Stimulated activated CD4-positive, alpha-beta T cell treated with anti-CD3 and anti-CD28 coated beads, Interleukin-1b, Interleukin-23, amount 100 ng/mL, for 1 hour (primary cell): ENCODE measurements at places on chromosomes 6 and 20.
A peak's percentile ranks its signal among the peaks of the same experiment; 100 is the strongest.

GRCh38 chr6:5771759-5772390, 234.8 kb downstream of the NRN1 start:
- DNase-seq: no peak

- DNase-seq: no peak
These were observed 55.9 kb upstream of the SNX9 start for GRCh38 chr6:157766901-157767774.

DNA sequence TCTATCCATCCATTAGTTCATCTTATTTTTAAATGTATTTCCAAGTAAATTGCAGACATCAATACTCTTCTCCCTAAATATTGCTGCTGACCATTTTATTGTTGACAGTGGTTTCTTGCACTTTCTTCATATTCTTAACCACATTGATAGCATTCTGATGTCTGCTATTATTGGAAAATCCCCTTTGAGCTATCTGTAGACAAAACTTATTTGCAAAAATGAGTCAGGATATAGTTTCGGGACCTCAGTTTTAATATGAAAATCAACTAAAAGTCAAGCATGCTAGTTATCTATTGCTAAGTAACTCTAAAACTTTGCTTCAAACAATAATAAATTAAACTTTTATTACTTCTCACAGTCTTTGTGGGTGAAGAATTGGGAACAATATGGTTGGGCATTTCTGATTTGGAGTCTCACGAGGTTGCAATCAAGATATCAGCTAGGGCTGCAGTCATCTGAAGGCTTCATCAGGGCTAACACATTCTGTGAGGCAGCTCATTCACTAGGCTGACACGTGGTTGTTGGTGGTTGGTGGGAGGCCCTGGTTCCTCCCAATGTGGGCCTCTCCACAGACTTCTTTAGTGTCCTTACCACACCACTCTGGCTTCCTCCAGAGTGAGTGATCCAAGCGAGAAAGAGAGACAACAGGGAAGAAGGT, 32.7 kb downstream of the CD109 start:
- no peak for DNase-seq

GRCh38 chr20:39910536-39910935, 778.5 kb downstream of the MAFB start:
- DNase-seq: no peak

DNA sequence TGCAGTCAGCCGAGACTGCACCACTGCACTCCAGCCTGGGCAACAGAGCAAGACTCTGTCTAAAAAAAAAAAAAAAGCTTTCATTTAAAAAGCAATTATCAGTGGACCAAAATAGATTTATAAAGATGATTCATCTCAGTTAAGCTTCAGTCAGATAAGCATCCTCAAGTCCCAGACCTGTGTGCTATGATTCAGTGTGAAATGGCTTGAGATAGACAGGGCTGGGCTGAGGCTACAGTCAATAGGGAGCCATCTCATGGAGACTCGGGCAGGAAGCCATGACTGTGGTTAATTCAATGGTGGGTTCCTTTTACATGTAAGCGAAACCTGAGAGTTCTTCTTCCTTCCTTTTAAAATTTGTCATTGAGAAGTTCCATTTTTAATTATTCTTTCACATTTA, 276.0 kb downstream of the TFAP2A start:
- DNase-seq: no peak

GRCh38 chr20:46857061-46857831, 37.4 kb upstream of the EYA2 start:
- no peak for DNase-seq

DNA sequence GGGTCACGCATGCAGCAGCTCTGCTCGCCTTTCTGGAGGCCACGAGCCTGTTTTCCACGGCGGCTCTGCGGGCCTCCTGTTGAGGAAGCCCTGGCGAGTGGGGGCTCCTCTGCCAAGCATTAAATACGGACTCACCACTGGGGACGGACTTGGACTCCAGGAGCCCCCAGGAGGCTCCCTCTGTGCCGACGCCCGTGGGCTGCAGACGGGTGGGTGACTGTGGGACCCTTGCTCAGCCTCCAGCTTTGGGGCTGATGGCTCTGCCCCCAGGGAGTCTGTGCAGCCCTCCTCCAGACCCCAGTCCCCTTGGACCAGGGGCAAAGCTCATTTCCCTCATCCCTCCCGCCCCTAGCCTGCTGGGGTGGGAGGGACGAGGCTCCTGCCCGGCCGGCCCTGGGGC, 236.2 kb downstream of the TAF4 start:
- DNase-seq: no peak

GRCh38 chr20:37991157-37991866, 41.9 kb downstream of the TTI1 start:
- no peak for DNase-seq

GRCh38 chr6:122265755-122266154, 133.7 kb upstream of the HSF2 start:
- no peak for DNase-seq

DNA sequence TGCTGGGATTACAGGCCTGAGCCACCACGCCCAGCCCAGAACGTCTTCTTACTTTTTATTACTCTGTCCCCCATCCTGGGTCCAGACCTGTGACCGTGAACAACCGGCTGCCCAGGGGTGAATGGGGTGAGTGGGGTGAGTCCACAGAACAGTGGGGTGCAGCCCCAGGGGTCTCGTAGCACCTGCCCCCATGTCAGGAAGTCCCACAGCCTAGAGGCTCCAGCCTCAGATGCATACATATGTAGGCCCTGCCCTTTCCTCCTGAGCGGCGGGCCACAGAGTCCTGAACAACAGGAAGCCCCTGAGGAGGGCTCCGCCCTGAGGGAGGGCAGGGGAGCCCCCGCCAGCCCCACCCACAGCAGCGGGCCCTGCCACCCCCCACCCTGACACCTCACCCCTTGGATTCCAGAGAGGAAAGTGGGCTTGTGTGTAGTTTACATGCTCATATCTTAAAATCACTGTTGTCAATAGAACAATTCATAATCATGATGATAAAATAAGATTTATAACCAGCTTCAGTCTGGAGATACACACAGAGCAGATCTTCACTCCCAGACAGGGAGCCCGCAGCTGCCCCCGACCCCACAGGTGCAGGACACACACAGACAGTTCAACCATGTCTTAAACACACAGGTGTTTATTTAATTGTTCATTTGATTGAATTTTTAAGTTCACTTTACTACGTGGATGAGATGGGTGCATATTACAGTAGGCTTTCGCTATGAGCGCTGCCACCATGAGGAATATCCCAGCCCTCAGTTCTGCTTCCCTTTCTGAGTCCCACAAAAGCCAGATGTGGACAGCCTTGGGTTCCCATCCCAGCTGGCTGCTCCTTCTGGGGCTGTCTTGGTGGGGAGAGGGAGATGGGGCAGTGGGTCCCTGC, 12.4 kb upstream of the GMEB2 start:
- DNase-seq: peak; percentile 54

- peak; percentile 40 for DNase-seq
These were observed 107.7 kb upstream of the PRND start for GRCh38 chr20:4613718-4614620.

- DNase-seq: no peak
These were observed 74.0 kb upstream of the RALGAPA2 start for GRCh38 chr20:20786428-20786827.

DNA sequence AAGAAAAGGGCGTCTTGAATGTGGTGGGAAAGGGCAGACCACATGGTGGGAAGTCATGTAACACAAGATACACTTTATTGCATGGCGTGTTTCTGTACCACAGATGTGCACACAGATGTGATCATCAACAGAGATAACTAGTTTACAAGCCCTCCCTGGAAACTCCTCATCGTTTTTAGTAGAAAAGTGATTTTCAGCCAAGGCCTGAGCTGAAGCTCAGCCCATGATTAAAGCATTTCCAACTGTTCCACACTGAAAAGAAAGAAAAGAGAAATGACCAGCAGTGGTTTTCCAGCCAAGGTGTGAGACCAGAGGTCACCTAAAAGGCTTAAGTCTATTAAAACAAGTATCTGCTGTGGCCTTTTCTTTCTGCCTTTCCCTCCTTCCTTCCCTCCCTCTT, 463.9 kb upstream of the JAG1 start:
- no peak for DNase-seq

DNA sequence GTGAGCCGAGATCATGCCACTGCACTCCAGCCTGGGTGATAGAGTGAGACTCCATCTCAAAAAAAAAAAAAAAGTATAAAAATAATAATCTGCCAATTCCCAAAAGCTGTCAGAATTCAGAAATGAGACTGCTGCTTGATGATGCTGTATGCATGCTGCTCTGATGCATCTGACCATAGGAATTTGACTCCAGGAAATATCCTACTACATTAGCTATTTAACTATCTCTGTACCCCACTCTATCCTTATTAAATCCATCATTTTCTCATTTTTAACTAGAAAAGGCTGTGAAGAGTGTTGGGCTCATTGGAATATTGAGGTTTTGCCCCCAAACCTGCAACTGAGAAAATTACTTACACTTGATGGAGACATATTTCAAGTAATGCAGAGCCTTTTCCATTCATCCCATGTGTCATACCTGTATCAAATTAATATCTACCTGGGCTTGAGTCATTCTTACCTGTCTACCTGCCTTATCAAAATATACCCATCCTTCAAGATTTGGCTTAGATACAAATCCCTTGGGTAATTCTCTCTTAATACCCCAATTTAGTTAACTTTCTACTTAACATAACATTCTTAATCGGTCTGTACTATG, 135.2 kb upstream of the PREP start:
- DNase-seq: no peak

- DNase-seq: no peak
These were observed 1.8 kb downstream of the MDGA1 start for GRCh38 chr6:37695857-37696219.

GRCh38 chr6:110020888-110021287, 42.8 kb downstream of the GPR6 start:
- no peak for DNase-seq

GRCh38 chr6:138814179-138814834, 18.4 kb downstream of the ECT2L start:
- DNase-seq: no peak

- no peak for DNase-seq
These were observed 28.1 kb downstream of the TAF8 start for GRCh38 chr6:42078386-42078785.

- DNase-seq: no peak
These were observed 561.3 kb upstream of the JAG1 start for GRCh38 chr20:11235058-11235457.

- DNase-seq: no peak
These were observed 1.8 kb downstream of the NKX2-2 start for GRCh38 chr20:21511850-21512633.

GRCh38 chr6:81876971-81877370, 124.5 kb upstream of the TENT5A start:
- no peak for DNase-seq

GRCh38 chr6:169189182-169189581, 64.5 kb downstream of the THBS2 start:
- no peak for DNase-seq

DNA sequence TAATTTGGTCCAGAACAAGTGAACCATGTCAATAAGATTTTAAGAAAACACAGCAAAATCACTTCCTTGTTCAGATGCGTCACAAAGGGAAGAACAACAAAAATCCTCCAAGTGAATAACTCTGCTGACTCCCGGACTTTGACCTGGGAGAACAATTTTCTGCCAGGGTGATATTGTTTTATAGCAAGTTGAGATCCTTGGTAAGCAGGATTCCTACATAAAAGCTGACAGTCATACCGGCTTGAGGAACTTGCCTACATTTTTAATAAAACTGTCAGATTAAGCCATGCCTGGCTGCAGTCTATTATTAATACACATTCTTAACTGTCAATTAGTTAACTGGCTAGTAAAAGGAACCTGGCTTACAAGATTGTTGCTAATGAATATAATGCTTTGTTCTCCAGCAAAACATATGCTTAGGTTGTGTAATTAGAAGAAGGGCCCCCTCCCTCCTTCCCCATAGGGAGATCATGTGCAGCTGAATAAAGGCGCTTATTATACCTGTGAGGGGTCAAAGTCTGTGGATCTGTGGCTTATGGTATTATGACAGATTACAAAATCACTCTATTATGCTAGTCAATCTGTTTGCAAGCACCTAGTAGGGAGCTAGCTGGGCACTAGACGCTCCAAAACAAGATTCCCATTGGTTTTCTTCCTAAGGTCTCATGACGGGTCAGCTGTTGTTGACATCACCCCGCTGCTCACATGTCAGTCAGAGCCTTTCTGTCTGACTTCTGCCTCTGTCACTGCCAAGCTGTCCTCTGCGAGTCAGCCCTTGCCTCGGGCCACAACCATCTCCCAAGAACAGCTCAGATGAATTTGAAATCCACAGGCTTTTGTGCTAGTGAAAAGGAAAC, 44.6 kb upstream of the SEC63 start:
- no peak for DNase-seq

DNA sequence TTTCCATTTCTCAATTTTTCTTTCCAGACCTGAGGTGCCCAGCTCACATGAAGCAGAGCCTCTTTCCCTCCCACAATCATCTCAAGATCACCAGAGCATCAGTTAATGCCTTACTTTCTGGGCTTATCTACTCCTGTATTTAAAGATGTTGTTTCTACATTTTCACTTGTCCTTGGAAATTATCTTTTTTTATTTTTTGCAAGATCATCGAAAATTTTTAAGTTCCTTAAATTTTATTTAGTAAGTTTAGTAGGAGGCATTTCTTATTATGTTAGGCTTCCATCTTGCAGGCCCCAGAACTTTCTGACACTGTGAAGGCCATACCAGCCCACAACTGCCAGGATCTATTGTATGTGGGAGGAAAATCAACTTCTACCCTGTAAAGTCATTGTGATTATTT, 466.0 kb downstream of the PRKN start:
- DNase-seq: no peak

DNA sequence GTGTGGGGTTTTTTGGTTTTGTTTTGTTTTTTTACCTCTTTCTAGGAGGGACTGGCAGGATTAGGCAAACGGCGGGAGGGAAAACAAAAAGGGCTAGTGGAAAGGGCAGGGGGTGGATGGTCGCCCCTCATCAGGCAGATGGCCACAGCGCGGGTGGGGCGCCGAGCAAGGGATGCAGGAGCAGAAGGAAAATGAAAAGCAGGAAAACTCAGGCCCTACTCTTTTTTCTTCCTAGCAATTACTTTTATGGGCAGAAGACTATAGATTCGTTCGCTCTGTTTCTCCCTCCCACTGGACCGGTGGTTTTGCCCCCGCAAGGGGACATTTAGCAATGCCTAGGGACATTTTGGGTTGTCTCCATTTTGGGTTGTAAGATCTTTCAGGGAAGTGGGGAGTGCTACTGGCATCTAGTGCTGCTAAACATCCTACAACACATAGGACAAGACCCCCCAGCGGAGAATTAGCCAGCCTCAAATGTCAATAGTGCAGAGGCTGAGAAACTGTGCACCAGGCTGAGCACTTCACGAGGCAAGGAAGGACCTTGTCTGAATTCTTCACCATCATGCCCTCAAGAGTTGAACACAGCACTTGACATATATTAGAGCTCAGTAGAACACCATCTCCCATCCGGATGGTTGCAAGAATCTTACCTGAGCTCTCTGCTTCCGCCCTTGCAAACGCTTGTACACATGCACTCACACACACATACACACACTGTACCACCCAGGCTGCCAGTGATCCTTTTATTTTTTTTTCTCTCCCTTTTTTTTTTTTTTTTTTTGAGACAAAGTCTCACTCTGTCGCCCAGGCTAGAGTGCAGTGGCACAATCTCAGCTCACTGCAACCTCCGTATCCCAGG, 4.8 kb upstream of the ZMYND8 start:
- no peak for DNase-seq

- no peak for DNase-seq
These were observed 73.3 kb downstream of the SLC22A23 start for GRCh38 chr6:3383525-3383924.

- no peak for DNase-seq
These were observed 47.4 kb upstream of the IRF4 start for GRCh38 chr6:343960-344815.
